ENCODE measurements at places on chromosomes 7 and 10.

- DNase-seq = no peak
These were observed 10.0 kb downstream of the CAV1 start for GRCh38 chr7:116534790-116535189.

- peak; percentile 68 for DNase-seq
These were observed at the start of gene DENND11 for GRCh38 chr7:141702047-141702567. Gene DENND11, minus strand, starts transcription at chr7:141702166. Its CDS starts 13 bp downstream, at chr7:141702153.

DNA sequence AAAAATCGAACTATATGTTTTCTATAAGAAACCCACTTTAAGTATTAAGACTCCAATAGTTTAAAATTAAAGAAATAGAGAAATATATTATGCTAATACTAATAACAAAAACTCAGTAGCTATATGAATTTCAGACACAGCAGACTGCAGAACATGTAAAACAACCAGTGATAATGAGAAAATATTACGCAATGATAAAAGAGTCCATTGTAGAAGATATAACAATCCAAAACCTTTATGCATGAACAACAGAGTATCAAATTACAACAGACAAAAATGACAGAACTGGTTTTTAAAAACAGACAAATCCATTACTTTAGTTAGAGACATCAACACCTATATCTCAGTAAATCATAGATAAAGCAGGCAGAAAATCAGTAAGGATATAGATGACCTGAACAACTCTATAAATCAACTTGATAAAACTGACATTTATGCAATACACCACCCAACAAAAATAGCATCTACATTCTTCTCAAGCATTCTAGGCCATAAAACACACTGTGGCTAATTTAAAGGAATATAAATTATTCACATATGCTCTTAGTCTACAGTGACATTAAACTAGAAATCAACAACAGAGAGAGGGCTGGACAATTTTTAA, 669.5 kb upstream of the GHITM start:
- DNase-seq = no peak

DNA sequence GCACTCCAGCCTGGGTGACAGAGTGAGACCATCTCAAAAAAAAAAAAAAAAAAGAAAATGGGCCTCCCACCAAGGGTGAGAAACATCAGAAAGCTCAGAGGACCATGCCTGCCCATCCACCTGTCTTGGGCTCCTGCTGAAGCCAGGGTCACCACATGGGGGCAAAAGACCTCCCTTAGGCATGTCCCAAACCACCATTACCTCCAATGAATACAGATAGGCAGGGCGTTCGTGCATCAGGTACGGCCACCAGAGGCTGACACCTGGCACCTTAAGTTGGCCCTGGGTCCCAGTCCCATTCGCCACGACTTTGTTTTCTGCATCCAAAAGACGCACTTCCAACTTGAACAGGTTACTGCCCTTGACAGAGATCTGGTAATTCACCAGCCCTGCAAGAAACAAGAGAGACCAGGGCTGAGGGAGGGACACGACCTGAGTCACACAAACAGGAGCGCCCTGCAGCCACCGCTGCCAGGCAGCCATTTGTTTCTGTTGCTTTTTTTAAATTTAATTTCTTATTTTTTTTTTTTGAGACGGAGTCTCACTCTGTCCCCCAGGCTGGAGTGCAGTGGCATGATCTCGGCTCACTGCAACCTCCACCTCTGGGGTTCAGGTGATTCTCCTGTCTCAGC, 6.1 kb downstream of the GUSB start:
- DNase-seq = no peak

GRCh38 chr10:50538555-50539398, 85.0 kb downstream of the SGMS1 start:
- DNase-seq = no peak

DNA sequence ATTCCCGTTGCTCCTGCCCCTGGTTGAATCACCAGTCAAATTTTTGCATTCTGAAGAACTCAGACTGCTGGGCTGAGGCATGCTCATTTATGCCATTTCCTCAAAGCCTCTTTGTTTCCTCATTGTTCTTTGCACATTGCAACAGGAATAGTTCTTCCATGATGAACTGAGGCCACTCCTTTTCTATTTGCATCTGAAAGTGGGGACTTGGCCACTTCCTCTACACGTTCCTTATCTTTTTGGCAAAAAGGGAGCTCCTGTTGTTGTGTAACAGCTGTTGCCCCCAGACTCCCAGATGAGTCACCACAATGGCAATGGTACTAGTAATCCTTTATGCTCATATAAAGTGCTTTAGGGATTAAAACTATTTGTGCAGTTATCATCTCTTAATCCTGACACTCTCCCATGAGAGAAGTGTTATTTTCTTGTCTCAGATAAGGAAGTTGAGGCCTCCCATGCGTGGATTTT, 20.1 kb upstream of the ITPRID1 start:
- DNase-seq = no peak

DNA sequence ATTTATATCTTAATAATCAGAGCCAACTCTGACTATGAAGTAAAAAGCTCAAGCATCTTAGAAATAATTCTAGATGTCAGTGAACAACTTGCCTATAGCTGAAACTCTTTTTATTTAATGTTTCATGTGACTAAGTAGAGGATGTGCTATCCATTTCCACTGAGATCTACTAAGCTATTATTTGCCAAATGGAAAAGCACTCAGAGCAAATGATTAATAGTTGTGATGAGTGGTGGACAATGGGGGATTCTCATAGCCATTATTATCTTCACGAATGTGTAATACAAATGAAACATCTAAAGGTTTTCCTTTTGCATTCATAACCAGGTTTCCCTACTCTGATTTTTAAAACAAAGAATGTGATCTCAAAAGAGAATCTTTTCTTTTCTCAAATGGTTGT, 126.6 kb upstream of the GNAI1 start:
- DNase-seq = no peak

DNA sequence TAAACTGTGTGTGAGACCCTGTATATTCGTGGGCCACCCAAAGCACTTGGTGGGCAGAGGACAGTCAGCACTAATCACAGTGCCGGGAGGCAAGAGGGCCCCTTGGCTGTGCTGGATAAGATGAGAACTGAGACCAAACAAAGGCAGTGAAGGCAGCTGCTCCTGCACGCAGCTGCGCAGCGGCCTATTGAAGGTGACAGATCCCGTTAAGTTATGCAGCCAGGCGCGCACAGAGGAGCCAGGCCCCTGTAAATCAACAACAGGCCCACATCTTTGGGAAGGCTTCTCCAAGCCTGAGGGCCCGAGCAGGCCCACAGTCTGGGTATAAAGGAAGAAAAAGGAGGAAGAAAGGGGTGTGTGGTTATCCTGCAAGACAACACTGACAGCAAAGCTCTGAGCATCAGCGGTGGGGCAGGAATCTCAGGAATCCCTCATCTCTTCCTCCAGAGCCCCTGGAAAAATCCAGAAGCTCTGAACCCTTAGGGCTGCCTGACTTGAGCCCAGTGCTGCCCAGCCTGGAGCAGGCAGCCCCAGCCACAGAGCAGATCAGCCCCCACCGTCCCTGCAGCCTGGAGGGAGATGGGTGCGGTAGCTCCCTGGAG, 154.2 kb downstream of the ARHGAP12 start:
- no peak for DNase-seq

DNA sequence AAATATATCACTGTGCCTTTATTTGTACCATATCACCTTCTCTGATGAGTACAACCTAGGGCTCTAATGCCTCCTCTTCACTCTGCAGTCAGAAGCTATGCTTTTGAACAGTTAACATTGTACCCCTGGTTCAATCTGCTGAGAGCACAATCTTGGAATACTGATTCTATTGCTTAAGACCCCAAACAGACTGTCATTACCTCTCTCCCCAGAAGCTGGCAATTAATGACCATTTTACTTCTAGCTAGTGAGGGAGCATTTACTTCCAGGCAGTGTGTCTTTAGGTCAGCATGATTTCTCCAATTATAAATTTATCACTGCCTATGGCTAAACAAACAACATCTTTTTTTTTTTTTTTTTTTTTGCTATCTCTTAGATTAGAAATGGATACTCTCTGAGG, 36.0 kb upstream of the SPOCK2 start:
- DNase-seq = no peak

DNA sequence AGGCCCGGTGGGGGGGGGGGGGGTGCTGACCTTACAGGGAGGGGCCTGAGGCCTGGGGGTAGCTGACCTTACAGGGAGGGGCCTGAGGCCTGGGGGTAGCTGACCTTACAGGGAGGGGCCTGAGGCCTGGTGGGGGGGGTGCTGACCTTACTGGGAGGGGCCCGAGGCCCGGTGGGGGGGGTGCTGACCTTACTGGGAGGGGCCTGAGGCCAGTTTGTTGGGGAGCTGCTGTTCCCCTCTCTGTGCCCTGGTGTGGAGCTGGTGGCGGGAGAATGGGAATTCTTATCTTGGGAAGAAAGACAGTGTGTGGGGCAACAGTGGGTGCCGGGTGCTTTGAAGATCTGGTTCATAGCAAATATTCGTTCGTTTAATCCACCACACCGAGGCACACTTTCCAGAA, 46.6 kb upstream of the CFAP46 start:
- DNase-seq = no peak

GRCh38 chr7:89027781-89028180, 232.2 kb upstream of the TEX47 start:
- DNase-seq = no peak

DNA sequence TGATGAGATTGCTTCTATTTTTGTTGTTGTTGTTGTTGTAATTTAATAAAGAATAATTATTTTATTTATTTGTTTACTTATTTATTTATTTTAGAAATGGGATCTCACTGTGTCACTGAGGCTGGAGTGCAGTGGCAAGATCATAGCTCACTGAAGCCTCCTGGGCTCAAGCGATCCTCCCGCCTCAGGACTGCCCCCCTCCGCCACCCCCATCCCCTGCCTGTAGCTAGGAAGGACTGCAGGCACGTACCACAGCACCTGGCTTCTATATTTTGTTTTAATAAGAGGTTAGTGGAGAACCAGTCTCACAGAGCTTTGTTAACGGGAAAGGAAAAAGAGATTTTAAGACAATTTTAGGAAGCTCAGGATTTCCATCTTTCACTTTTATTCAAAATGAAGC, 19.5 kb upstream of the SMC3 start:
- no peak for DNase-seq

- DNase-seq = no peak
These were observed 32.4 kb upstream of the ZNF273 start for GRCh38 chr7:64870656-64871055.

GRCh38 chr7:5437348-5437892, 13.8 kb upstream of the TNRC18 start:
- DNase-seq = no peak

DNA sequence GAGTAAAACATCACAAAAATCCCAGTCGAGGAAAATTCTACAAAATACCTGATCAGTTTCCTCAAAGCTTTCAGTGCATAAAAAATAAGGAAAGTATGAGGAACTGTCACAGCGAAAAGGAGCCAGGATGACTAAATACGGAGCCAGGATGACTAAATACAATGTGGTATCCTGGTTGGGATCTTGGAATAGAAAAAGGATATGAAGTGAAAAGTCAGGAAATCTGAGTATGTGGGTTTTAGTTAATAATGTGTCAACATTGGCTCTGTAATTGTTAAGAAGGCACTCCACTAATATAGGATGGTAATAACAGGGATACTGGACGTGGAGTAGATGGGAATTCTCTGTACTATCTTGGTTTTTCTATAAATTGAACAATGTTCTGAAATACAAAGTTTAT, 175.5 kb downstream of the SUGCT start:
- no peak for DNase-seq

DNA sequence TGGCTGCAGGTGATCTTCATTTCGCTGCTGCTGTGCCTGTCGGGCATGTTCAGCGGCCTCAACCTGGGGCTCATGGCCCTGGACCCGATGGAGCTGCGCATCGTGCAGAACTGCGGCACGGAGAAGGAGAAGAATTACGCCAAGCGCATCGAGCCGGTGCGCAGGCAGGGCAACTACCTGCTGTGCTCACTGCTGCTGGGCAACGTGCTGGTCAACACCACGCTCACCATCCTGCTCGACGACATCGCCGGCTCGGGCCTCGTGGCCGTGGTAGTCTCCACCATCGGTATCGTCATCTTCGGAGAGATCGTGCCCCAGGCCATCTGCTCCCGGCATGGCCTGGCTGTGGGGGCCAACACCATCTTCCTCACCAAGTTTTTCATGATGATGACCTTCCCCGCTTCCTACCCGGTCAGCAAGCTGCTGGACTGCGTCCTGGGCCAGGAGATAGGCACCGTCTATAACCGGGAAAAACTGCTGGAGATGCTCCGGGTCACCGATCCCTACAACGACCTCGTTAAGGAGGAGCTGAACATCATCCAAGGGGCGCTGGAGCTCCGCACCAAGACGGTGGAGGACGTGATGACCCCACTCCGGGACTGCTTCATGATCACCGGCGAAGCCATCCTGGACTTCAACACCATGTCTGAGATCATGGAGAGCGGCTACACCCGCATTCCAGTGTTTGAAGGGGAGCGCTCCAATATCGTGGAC, 1.3 kb downstream of the CNNM2 start:
- no peak for DNase-seq

DNA sequence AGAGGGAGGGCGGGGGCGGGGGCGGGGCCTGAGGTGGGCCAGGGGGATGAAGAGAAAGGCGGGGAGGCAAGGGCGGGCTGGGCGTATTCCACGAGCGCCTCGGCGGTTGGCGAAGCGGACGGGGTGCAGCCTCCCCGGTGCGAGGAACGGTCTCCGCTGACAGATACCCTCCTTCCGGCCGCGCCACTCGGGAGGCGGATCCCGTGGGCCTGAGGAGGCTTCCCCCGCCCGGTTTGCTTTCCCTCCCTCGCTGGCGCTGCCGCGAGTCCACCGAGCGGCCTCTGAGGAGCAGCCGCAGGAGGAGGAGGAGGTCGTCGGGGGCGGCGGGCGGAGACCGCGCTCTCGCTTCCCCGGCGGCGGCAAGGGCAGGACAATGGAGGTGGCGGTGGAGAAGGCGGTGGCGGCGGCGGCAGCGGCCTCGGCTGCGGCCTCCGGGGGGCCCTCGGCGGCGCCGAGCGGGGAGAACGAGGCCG, at the start of gene TRIM24:
TSS of gene TRIM24 (plus strand) at position 84 of the 473 bp plus-strand sequence. CDS start at position 374, 290 bp downstream.
- DNase-seq = no peak

- no peak for DNase-seq
These were observed 30.7 kb downstream of the ELFN1 start for GRCh38 chr7:1700536-1701333.

DNA sequence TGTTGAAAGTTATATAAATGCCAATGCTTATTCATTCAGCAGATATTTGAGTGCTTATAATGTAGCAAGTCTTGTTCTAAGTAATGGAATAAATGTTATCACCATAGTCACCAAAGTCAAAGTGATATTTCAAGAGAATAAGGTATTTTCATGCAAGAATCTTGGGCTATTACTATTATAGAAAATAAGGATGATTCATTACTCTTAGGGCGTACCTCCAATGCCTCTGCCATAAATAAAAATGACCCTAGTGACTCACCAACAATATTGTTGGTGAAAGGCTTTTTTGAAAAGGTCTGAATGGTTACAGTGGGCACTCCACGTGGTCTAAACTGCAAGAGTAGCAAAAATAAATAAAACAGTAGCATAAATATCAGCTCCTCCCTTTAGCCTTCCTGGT, 68.4 kb downstream of the RALA start:
- DNase-seq = no peak
